Activated T-cell treated with anti-CD3 and anti-CD28 coated beads for 1 hour (primary cell): ENCODE measurements at places on chromosomes 7 and 10.

DNA sequence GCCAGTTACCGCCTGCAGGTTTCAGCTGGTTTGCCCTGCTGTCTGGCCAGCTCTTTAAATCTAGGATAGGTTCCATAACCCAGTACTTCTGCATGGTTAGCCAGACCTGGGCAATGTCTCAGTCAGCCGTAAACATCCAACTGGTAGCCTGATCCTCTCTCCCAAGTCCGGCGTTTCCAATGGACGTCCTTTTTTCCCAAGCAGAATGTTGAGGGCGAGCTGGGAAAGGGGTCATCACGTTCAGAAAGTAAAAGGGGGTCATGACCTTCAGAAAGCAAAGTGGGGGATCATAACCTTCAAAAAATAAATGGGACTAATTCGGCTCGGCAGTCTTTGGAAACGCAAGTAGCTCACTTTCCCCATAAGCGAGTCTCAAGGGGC lies 430 bp downstream of the PON3 start:
- DNase-seq = no peak

GRCh38 chr10:86693721-86694369 lies 25.5 kb downstream of the LDB3 start:
- DNase-seq = peak; percentile 27

DNA sequence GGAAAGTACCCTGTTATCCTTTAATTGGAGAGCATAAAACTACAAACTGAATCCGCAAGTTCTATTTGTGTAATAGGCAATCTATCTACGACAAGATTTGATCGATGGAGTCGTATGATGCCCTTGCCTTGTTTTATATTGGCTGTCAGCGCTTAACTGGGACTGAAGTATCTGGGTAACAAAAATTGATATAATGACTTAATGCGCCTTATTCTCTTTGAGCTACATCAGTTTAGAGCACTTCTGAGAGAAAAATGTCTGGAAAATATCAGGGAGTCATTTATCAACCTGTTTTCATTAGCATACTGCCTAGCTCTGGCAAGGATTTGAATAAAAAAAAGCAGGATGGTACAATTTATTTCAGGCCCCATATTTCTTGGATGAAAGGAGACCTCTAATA lies 262.1 kb downstream of the LRMDA start:
- no peak for DNase-seq

- DNase-seq = no peak
Observed at GRCh38 chr7:116687801-116688201, 15.8 kb downstream of the MET start.

GRCh38 chr10:55078121-55078520 lies 277.1 kb upstream of the PCDH15 start:
- no peak for DNase-seq

DNA sequence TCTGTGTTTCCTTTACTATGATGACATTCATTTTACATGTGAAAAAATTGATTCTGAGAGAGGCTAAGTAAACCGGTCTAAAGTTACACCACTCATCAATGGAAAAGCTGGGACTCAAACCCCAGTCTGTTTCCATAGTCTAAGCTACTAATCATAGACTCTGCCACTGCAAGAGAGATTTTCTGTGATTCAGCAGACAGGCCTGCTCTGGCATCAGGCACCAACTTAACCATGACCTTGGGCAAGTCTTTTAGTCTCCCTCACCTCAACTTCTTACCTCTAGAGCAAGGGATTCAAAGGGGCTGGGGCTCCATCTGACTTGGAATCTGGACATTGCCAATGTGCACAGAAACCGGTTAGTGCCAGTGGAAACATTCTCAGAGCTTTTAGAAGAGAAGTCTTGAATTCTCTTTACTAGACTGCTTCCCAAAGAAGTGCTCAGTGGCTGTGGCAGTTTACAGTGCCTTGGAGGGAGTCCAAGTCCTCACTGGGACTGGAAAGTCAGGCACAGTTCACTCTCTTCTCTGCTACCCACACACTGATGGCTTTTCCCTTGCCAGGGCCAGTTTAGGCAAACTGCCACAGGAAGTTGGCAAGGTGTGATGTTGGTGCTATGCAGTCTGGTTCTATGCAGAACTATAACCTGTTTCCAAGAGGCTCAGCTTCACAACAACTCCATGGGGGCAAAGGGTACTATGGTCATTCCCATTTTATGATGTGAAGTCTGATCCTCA lies 4.5 kb upstream of the BLNK start:
- no peak for DNase-seq

DNA sequence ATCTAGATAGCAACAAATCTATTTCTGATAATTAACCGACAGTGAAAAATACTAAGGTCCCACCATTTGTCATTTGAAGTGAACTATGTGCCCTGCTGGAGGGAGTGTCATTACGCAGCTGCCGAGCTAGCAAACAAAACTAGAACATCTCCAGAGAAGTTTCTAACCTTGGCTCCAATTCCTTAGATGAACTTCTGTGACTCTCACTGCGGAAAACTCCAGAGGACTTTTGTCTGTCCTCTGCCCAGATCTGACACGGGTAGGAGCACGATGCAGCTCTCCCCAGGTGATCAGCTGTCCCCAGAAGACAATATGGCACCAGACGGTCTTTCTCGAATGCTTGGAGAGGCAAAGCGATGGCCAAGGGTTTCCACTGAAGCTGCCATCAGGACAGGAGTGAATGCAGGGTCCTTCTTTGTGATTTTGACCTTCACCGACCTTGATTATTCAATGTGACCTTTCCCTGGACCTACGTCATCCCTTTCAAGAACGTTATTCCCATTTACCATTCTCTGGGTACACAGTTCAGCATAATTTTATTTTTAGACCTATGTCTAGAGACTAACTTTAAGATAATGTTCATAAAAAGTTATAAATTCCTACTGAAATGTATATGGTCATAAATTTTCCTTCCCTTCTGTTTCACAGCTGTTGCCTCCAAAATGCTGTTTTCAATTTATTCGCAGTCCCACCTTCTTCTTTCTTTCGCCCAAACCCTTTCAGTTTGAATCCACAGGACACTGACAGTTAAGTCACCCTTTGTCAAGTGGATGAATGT lies 116.7 kb upstream of the C7orf33 start:
- DNase-seq = no peak
